Stimulated activated CD4-positive, alpha-beta T cell treated with anti-CD3 and anti-CD28 coated beads, Interleukin-12 subunit alpha, Interleukin-12 subunit beta, amount 100 ng/mL, for 48 hours (primary cell): ENCODE measurements at places on chromosomes 1 and 21.

DNA sequence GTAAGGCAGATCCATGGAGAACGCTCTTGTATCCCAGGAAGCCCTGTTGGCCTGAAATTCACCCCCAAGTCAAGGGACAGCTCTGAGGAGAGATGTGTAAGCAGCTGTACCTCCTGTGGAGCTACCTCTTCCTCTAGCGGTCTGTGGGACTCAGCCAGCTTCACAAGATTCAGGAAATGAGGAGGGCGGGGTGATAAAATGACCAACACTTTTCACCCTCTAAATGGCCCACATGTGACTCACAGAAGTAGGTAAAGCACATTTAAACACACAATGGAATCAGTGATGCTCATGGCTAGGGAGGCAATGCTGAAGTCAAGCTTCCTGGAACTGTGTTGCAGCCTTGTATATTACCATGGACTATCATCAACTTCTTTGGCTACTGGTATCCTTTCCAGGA, at the start of gene SH2D1B:
TSS of gene SH2D1B (minus strand) at position 135 of the 400 bp plus-strand sequence. CDS start at position 15, 120 bp downstream.
- DNase-seq = no peak

DNA sequence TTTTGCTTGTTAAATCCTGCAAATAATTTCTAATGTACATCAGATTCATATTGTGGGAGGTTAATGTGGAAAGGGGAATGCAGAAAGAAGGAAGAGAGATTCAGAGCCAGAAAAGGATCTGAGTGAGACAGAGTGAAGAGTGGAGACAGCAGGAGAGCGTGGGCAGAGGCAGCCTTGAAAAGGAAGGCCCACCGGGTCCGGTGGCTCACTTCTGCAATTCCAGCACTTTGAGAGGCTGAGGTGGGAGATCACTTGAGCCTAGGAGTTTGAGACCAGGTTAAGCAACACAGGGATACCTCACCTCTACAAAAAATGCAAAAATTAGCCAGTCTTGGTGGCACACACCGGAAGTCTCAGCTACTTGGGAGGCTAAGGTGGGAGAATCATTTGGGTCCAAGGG, 222.0 kb upstream of the RAB4A start:
- no peak for DNase-seq

DNA sequence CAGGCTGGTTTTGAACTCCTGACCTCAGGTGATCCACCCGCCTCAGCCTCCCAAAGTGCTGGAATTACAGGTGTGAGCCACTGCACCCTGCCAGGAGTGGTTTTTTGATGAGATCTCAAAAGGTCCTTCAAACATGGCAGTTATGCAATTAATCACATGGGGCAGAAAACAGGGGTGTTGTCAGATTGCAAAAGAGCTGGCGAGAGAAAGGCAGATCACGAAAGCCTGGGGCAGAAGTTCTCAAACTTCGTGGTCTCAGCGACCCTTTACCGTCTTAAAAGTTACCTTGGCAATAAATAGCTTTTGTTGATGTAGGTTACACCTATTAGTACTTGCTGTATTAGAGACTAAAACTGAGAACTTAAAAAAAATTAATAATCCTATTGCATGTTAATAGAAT, 16.1 kb downstream of the CNR2 start:
- DNase-seq = no peak

- no peak for DNase-seq
These were observed 163.6 kb downstream of the PLPP3 start for GRCh38 chr1:56415720-56416119.

- no peak for DNase-seq
These were observed 119.1 kb upstream of the C1orf174 start for GRCh38 chr1:4019147-4019521.

DNA sequence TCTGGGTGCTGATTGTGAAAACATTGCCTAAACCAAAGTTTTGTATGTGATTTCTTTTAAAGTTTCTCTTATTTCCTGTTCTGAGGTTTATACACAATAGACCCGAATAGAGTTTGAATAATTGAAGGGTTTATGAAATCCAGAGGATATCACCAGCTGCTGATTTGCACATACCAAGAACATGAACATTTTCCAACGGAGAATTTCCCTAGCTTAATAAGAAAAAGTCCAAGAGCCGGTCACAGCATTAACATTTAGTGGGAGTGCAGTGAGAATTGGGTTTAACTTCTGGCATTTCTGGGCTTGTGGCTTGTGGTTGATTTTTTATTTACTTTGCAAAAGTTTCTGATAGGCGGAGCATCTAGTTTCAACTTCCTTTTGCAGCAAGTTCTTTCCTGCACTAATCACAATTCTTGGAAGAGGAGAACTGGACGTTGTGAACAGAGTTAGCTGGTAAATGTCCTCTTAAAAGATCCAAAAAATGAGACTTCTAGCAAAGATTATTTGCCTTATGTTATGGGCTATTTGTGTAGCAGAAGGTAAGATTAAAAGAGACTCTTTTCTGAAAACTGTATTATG, at the start of gene CFH:
TSS of gene CFH (plus strand) at position 407 of the 579 bp plus-strand sequence. CDS start at position 482, 75 bp downstream.
- no peak for DNase-seq

DNA sequence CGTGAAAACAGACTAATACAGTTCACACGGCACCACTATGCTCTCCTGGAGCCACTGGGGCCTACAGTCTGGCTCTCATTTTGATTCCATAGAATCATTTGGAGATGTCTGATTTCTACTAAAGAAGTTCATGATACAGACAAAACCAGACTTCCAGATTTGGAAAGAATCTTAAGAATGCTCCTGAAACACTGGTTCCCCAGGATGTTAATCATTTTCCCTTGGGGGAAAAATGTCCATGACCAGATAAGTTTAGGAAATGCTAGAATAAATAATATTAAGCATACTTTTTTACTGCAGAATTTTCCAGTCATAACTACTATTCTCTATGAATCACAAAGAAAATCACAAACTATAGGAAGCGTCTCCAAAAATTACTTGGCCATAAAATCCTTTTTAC, 63.0 kb upstream of the RGS7 start:
- no peak for DNase-seq

DNA sequence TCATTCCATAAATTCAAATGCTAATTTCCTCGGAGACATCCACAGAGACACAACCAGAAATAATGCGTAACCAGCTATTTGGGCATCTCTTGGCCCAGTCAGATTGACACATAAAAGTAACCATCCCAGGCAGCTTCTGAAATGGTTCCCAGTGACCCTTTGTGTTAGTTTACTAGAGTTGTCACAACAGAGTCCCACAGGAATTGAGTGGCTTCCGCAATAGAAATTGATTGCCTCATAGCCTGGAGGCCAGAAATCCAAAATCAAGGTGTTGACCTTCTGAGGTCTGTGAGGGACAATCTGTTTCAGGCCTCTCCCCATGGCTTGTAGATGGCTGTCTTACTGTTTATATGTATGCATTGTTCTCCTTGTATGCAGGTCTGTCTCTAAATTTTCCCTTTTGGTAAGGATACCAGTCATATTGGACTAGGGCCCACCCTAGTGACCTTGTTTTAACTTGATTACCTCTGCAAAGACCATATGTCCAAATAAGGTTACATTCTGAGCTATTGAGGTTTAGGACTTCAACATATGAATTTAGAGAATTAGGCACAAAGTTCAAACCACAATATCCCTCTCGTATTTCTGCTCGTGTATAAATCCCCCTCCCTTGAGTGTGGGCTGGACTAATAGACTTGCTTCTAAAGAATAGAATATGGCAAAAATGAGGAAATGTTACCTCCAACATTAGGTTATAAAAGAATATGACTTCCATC, 78.2 kb upstream of the FGGY start:
- no peak for DNase-seq

- no peak for DNase-seq
These were observed 636 bp downstream of the INTS3 start for GRCh38 chr1:153728305-153729066.

- no peak for DNase-seq
These were observed 31.0 kb downstream of the FOXD2 start for GRCh38 chr1:47468709-47469389.

DNA sequence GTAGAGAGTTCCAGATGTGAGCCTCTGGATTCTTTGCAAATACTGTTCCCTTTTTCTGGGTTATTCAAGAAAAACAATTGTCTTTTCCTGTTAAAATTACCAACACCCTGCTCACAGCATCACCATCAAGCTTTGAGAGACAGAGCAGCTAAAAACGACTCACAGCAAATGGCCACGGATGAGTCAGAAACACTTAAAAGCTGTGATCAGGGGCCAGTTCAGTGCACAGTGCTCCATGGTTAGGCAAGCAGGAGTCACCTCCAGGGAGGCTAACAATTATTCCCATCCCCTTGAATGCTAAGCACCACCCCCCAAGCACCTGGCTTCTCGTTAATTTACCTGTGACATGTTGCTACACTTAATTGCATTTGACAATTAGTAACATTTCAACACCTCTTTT, 128.4 kb upstream of the CAMK1G start:
- DNase-seq = no peak

- DNase-seq = no peak
These were observed 55.2 kb downstream of the ATP1B1 start for GRCh38 chr1:169161496-169162194.

- no peak for DNase-seq
These were observed 39.9 kb upstream of the TADA1 start for GRCh38 chr1:166915941-166916340.

DNA sequence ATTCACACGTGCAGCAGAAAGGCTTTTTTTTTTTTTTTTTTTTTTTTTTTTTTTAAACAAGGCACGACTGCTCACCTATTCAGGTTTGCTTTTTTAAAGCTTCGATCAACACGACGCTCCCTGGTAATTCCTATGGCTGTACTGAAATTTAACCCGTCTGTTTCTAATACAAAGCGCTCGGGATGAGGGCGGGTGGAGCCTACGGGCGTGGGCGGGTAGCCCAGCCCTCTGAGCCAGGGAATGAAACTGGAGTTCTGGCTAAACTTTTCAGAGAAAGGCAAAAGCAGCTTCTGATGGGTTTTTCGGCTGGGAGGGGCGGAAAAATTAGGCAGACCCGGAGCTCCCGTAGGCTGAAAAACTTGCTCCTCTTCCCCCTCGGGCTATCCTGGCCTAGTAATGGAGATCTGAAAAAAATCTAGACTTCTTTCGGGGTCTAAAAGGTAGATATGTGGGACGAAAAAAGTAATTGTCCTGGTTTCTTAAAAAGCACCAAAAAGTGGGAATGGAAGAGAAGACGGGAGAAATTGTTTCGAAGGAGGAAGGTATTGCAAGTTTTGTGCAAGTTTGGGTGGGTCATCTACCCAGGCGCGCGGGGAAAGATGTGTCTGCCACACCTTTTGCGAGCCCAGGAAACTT, 7.4 kb downstream of the NR5A2 start:
- no peak for DNase-seq

DNA sequence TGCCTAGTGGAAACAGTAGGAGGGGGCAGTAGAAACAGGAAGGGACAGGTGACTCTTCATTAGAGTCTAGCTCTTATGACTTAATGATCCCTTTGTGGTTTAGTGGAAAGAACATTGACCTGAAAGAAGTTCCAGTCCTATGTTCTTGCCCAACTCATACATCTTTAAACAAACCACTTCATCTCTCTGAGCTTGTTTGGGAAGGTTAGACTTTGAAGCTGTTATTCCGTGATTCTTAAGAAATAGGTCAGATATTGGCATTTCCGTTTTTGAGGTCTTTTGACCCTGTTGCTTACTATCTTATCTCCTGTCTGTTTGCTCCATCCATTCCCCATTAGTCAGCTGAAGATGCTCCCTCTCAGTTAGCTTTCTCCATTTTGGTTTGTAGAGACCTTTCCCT, 38.5 kb downstream of the MTR start:
- no peak for DNase-seq

DNA sequence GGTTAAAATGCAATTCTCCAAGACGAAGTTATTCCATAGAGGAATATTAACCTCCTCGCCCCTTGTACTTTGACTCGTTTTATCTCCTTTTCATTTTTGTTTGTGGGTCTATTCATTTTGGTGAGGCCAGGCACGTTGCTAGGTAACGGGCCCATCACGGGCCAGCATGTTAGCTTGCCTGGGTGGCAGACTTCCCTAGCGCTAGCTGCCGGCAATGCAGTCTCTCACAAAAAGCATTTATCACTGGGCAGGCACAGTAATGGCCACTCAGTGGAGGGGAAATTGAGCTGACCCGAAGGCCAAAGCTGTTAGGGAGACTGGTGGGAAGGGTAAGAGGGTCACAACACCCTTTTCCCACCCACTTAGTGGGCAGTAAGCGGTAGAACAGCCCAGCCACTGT, 234.4 kb upstream of the FOXD3 start:
- DNase-seq = no peak

GRCh38 chr21:45824546-45825215, 156.9 kb upstream of the COL6A1 start:
- DNase-seq = no peak

DNA sequence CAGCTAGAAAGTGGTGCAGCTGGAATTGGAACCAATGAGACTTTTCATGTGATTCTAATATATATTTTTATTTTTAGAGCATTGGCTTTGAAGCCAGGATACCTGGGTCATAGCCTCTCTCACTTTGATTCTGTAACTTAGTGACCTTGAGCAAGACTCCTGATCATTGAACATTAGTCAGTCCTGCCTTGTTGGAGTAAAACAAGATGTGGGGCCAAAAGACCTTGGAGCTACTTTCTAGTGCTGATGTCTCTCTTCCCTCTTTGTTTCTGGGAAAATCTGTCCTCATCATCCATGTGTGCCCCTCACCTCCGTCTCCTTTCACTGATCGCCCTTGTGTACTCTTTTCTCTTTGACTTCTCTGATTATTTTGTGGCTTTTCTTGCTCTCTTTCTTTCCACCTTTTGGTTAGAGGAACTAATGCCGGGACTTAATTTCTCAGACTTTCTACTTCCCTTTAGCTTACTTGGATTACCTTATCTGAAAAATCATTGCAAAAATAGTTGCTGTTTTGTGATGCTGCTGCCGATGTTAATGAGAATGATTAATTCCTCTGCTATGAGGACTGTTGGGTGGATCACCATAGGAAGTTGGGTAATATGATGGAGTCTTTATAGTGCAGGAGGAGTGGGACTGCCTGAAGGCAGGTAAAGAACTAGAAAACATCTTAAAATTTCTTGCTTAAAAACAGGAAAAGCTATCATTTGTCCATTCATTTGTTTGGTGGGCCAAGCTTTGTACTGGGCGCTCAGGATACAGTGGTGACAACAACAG, 72.0 kb downstream of the NOS1AP start:
- no peak for DNase-seq
